ENCODE measurements at places on chromosomes 4 and X. TPM values are rescaled to one million over a fixed set of nuclear protein-coding genes. Genes with fewer than 3 reads are reported as not detected.
A peak's percentile ranks its signal among the peaks of the same experiment; 100 is the strongest.

DNA sequence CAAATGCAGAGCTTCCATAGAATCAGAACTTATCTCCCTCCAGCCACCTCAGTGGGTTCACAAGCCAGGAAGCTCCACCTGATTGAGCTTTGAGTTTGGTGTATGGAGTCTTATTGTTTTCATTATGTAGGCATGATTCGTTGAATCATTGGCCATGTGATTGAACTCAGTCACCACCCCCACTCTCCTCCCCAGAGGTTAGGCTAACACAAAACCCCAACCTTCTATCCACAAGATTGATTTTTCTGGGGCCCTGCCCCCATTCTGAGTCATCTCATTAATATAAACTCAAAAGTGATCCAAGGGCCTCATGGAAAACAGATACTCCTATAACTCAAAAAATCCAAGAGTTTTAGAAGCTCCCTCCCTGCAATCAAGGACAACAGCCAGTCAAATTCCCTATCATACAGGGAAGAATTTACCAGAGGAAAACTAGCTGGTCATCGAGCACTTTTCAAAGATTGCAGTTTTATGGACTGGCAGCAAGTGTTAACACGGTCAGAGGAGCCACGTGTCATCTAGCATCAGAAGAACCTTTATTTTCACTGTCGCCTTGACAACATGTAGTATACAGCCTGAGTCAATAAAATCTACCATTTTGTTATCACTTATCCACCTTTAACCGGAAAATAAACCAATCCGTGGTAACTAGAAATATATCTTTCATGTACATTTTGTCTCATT lies 35.9 kb upstream of the GUCY1B1 start:
- H3K36me3 ChIP-seq: no peaks in the 10 kb centered on the region
- DNase-seq: no peak
- H3K4me1 ChIP-seq: no peaks in the 10 kb centered on the region
- no peak overlapping the region for H3K4me3 ChIP-seq
- H3K27ac ChIP-seq: no peak overlapping the region
- H3K27me3 ChIP-seq: no peaks in the 10 kb centered on the region

Gene TMPRSS11A
- polyA plus RNA-seq: not detected

Gene ZDHHC15
- polyA plus RNA-seq: not detected

Gene MAGEA2
- polyA plus RNA-seq: not detected

GRCh38 chr4:118772081-118772766 lies 63.7 kb downstream of the SEC24D start:
- peak; percentile 39 for DNase-seq
- peaks cover 4% of the 10 kb centered on the region for H3K36me3 ChIP-seq
- no peak overlapping the region for H3K27ac ChIP-seq
- H3K4me1 ChIP-seq: no peaks in the 10 kb centered on the region
- H3K27me3 ChIP-seq: no peaks in the 10 kb centered on the region
- H3K4me3 ChIP-seq: no peak overlapping the region

GRCh38 chrX:116499780-116500179 lies 37.0 kb upstream of the CT83 start:
- no peak overlapping the region for H3K4me3 ChIP-seq
- no peaks in the 10 kb centered on the region for H3K27me3 ChIP-seq
- no peak for DNase-seq

- H3K4me1 ChIP-seq: no peaks in the 10 kb centered on the region
- no peak overlapping the region for H3K4me3 ChIP-seq
- H3K27ac ChIP-seq: peak overlapping the region; percentile 53
- peaks cover 3% of the 10 kb centered on the region for H3K27me3 ChIP-seq
- H3K36me3 ChIP-seq: peaks cover 12% of the 10 kb centered on the region
Observed at GRCh38 chrX:54540289-54540688, 10.3 kb downstream of the GNL3L start.

DNA sequence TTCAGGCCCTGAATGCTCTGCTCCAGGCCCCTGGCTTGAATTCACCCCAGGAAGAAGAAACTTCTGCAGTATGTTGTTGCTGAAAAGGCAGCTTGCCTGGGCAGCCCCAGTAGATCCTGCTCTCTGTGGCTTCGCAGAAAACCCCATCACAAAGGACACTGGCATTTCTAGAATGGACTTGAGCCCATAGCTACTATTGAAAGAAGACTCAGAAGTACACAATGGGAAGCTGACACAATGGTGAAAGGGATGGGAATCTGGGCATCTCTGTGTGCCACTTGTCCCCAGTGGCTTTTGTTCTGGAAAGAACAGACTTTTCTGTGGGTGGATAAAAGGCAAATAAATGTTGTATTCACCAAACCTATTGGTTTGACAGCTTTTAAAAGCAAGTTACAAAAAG lies 67.4 kb upstream of the SCML1 start:
- H3K27me3 ChIP-seq: peaks cover 5% of the 10 kb centered on the region
- DNase-seq: no peak
- no peak overlapping the region for H3K4me3 ChIP-seq
- H3K36me3 ChIP-seq: no peaks in the 10 kb centered on the region
- H3K4me1 ChIP-seq: no peaks in the 10 kb centered on the region
- no peak overlapping the region for H3K27ac ChIP-seq

DNA sequence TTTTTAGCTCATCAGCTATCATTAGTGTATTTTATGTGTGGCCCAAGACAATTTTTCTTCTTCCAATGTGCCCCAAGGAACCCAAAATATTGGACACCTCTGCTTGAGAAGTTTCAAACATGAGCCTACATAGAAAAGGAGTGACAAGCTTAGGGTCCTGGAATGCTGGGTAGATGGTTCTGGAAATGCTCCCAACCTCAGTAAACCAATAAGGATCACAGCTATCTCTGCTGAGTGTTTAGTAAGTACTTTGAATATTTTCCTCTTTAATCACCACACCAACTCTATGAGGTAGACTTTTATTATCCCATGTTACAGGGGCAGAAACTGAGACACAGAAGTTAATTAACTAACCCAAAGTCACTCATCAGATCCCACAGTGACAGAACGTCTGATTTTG lies 164.9 kb upstream of the KLF3 start:
- peaks cover 5% of the 10 kb centered on the region for H3K27me3 ChIP-seq
- no peaks in the 10 kb centered on the region for H3K4me1 ChIP-seq
- no peak overlapping the region for H3K4me3 ChIP-seq
- DNase-seq: no peak
- no peak overlapping the region for H3K27ac ChIP-seq
- no peaks in the 10 kb centered on the region for H3K36me3 ChIP-seq

Gene RAB41
- not detected for polyA plus RNA-seq

Gene HTN3
- not detected for polyA plus RNA-seq

Gene COL4A6
- polyA plus RNA-seq: not detected

DNA sequence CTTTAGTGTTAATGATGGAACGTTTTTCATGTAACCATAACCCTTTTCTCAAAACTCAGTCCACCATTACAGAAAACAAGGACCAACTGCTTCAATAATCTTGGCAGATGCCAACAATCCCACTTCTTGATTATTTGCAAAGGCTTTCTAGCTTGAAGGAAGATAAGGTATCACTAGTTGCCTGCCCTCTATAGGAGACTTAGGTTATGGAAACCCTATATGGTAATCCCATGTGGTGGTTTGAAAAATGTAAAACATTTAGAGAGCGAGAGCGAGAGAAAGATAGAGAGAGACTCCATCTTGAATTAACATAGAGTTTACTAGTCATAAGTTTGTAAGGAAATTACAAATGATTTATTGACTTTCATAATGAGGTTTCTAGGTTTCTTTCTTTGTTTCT lies 1627.5 kb upstream of the TENM3 start:
- no peaks in the 10 kb centered on the region for H3K4me1 ChIP-seq
- H3K27ac ChIP-seq: no peak overlapping the region
- no peak for DNase-seq
- H3K36me3 ChIP-seq: no peaks in the 10 kb centered on the region
- no peaks in the 10 kb centered on the region for H3K27me3 ChIP-seq

DNA sequence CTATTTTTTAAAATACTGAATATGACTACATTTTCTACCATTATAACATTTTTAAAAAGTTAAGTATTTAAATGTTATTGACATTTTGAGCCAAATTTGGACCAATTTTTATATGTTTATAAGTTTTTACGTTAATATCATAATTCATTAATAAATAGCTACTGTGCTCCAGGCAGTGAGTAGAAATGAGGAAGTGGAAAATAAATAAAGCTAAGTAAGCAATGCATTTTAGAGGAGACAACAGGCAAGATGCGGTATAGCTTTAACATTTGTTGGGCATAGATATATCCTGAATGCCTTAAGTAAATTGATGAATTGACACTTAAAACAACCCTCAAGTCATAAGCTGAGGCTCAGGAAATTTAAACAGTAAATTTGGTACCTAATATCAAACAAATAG lies 474.8 kb downstream of the PCDH10 start:
- DNase-seq: no peak
- no peaks in the 10 kb centered on the region for H3K36me3 ChIP-seq
- no peak overlapping the region for H3K27ac ChIP-seq
- H3K4me1 ChIP-seq: no peaks in the 10 kb centered on the region
- H3K4me3 ChIP-seq: no peak overlapping the region

Gene BEX1
- not detected for polyA plus RNA-seq

DNA sequence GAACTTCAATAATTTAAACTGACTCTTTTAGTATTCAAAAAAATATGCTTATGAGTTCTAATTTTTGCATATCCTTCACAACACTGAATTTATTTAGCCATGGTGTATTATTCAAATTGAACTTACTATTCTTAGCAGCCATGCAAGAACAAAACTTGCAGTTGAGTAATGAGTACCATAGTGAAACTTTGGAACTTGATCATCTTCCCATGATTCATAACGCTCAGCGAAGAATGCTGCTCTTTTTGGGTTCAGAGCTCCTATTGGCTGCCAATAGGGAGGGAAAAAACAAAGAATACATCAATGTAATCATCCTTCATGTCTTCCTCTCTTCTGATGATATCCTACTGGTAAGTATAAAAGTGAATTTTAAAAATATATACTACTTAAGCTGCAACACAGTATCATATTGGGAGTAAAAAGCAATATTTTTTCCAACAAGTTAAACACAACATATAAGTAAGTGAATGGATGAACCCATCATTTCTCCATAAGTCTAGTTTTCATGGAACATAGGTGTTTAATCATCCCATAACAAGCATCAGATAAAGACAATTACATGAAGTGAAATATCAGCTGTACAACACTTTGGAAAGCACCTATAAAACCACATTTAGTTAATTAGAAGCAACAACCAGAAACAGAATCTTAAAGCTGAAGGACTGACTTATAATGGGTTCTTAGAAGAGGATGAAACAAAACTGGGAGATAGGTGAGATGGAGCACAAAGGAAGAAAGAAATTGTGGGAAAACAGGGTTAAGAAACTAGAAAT lies 145.2 kb upstream of the MAB21L2 start:
- peaks cover 20% of the 10 kb centered on the region for H3K36me3 ChIP-seq
- no peaks in the 10 kb centered on the region for H3K4me1 ChIP-seq
- H3K27me3 ChIP-seq: no peaks in the 10 kb centered on the region
- H3K27ac ChIP-seq: no peak overlapping the region
- no peak overlapping the region for H3K4me3 ChIP-seq
